ENCODE measurements at places on chromosomes 16 and 17.
A peak's percentile ranks its signal among the peaks of the same experiment; 100 is the strongest.

- no peak for DNase-seq
These were observed 469.6 kb downstream of the SOX9 start for GRCh38 chr17:72590382-72590781.

- DNase-seq, result peak; percentile 39
These were observed 143.3 kb downstream of the PITPNC1 start for GRCh38 chr17:67520252-67520906.

DNA sequence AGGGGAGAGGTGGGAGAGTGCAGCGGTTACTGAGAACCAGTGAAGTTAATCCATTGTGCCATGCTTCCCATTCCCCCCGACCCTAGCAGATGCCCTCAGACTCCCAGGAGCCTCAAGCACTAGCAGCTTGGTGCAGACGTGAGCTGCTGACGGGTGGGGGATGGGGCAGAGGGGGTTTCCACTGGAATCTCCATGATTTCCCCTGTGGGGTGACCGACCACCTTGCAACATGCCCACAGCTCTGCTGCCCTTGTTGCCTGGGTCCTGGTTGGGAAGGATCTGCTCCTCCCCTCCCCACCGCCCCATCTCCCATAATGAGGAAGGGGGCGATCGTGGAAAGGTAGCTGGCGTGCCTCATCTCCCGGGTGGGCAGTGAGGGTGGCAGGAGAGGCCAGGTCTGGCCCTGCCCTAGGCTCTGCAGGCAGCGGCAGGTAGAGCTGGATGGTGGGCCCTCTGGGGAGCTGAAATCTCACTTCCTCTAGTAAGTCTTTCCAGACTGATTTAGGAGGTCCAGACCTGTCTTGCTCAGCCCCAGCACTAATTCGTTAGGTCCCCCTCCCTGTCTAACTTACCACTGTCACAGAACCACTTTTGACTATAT is 9.6 kb downstream of the FLOT2 start:
- DNase-seq, result no peak

GRCh38 chr17:4331614-4332013 is 34.9 kb downstream of the UBE2G1 start:
- no peak for DNase-seq

DNA sequence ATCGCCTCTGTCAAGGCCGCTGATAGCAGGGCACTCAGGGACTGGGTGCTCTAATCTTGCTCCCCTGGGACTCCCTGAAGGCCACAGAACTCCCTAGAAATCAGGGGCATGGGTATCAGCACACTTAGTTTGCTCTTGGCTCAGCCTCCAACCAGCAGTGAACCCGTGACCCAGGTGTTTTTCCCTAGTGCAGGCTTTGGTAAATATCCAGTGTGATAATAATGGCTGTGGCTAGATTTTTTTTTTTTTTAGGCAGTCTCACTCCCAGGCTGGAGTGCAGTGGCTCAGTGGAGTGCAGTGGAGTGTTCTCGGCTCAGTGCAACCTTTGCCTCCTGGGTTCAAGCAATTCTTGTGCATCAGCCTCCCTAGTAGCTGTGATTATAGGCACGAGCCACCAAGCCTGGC is 10.3 kb downstream of the NUPR1 start:
- peak; percentile 53 for DNase-seq

GRCh38 chr17:9874722-9875121 is 30.3 kb downstream of the RCVRN start:
- DNase-seq, result no peak

GRCh38 chr16:88696441-88696840 is 9.8 kb downstream of the RNF166 start:
- DNase-seq, result no peak

- no peak for DNase-seq
These were observed 10.9 kb downstream of the CETP start for GRCh38 chr16:56972403-56973293.

DNA sequence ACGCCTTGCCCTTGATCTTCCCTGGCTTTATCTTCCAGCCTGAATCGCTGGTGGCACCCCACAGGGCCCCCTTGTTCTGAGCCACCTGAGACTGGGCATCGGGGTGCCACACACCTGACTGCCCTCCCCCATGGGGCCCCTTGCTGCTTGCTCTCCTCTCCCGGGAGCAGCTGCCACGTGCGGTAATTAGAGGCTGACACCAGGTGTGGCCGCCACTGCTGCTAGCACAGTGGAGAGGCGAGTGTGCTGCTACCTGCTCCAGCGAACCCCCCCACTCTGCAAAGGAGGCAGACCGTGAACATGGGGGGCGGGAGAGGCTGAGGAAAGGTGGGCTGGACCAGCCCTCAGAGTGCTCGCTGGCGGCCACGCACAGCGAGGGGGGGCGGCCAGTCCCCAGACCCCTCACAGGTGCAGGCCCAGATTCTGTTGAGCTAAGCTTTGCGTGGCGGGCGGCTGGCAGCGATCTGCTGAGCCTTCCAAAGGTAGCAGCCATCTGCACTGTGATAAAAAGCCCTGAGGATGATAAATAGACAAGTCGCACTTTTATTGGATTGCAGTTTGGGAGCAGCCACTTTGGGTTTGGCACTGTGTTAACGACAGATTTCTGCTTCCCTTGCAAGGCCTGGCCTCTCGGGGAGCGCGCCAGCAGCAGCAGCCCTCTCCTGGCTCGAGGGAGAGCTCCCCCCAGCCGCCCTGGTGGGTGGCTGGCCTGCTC is 167.9 kb upstream of the GSE1 start:
- DNase-seq, result no peak

GRCh38 chr17:77827039-77827438 is 131.5 kb upstream of the TNRC6C start:
- no peak for DNase-seq

DNA sequence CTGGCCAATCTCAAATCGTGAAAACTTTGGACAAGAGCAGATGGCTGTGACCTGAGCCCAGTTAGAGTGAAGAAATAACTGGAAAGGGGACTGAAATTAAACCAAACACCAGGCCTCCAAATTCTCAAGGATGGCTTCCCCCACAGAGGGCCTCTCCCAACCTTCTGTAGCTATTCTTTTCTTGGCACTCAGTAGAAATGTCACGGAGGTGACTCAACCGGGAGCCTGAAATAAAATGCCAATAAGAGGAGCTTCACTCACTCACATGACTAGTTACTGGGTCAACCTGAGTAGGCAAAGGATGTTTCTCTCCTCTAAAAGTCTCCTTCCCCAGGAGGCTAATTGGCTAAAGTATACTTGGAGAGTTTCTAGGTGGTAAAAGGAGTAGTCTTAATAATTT is 230.7 kb downstream of the MAF start:
- no peak for DNase-seq

DNA sequence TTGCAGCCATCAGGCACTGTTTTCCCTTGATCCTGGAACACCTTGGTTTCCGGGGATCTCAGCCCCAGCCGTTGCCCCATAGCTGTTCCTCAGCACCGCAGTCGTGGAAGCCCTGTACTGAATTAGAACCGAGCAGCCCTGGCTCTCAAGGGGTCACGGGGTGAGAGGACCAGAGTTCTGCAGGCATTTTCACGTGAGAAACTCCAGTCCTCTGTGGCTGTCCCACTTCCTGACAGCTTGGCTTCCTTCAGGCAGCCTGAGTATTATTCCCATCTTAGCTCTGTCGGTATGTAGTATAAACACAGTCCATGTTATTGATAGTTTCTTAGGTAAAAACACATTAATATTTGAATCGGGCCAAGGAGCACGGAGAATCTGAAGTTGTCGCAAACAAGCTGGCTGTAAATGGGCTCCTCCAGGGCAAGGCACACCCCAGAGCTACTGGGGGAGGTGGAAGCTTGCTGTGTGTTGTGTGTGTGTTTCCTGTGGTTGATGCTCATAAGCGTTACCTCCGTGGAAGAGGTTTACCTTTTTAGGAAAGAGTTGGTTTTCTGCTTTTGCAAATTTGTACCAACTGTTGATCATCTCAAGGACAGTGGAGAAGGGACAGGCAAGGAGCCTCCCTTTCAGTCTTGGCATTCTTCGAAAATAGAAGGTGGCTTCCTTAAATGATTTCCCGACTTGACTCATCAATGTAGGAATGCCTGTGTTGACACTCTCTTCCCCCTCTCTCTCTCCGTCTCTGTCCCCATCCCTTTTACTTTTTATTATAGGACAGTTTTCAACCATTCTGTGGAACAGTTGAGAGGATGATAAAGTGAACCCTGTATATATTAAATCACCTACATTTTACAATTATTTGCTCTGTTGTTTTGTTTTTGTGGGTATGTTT is 208.9 kb upstream of the CHMP6 start:
- DNase-seq, result no peak

DNA sequence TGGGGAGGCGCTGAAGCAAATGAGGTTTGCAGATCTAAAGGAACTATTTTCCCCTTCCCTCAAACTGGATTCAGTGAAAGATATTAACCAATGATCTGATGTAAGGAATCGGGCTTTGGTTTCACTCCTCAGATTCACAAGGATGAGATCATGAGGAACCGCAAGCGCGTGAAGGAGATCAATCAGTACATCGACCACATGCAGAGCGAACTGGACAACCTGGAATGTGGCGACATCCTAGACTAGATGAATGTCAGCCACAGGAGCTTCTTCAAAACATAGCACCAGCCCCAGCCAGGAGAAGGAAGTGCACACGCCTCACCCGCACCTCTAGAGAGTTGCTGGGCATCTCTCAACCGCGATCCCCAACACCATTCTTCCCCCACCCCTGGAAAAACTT is 22.5 kb downstream of the ATPAF2 start:
- no peak for DNase-seq

Data from adrenal gland (tissue), 19 donors.